ENCODE measurements at places on chromosomes 6 and 20. TPM values are rescaled to one million over a fixed set of nuclear protein-coding genes. Genes with fewer than 3 reads are reported as not detected.

Gene C20orf144
- polyA plus RNA-seq = not detected

Gene PTCRA
- 1.0 TPM for polyA plus RNA-seq

Gene HCK
- polyA plus RNA-seq = 52.0 TPM

Gene ZNF334
- polyA plus RNA-seq = not detected

Gene UBD
- polyA plus RNA-seq = not detected

Gene HLA-DOA
- 363 TPM for polyA plus RNA-seq

Gene FAXC
- not detected for polyA plus RNA-seq

Gene CPNE5
- 280 TPM for polyA plus RNA-seq

Gene SLC44A4
- not detected for polyA plus RNA-seq

Gene HLA-DPA1
- polyA plus RNA-seq = 2,568 TPM

Gene ADGRB3
- polyA plus RNA-seq = not detected

Gene AKAP7
- 2.8 TPM for polyA plus RNA-seq

Gene NKAIN4
- not detected for polyA plus RNA-seq

Gene ABHD12
- 20.3 TPM for polyA plus RNA-seq

Gene CDH4
- not detected for polyA plus RNA-seq

Gene KCNK5
- polyA plus RNA-seq = not detected

Gene SLC32A1
- not detected for polyA plus RNA-seq

Gene CBLN4
- polyA plus RNA-seq = not detected

Gene FAM217A
- not detected for polyA plus RNA-seq

Gene IDH3B
- 108 TPM for polyA plus RNA-seq

Gene IMPG1
- not detected for polyA plus RNA-seq

Gene ANGPT4
- polyA plus RNA-seq = not detected

Gene ZSCAN31
- 0.56 TPM for polyA plus RNA-seq

Gene NEURL2
- 1.6 TPM for polyA plus RNA-seq

Gene BIRC7
- polyA plus RNA-seq = not detected

Gene PRR18
- polyA plus RNA-seq = not detected

Gene MACROD2
- 1.3 TPM for polyA plus RNA-seq

Gene FILIP1
- polyA plus RNA-seq = not detected

Gene ZSCAN23
- 0.14 TPM for polyA plus RNA-seq

Gene CLIC5
- polyA plus RNA-seq = 1.9 TPM

Gene OOEP
- 0.79 TPM for polyA plus RNA-seq

Gene HFE
- 7.2 TPM for polyA plus RNA-seq

Gene PRDM13
- not detected for polyA plus RNA-seq

All from IgD-negative memory B cell (primary cell).